Mesenchymal stem cell (in vitro differentiated cells and primary cell): ENCODE measurements at places on chromosomes 7 and 10.
A peak's percentile ranks its signal among the peaks of the same experiment; 100 is the strongest.

- peak within 1 kb of the TSS; percentile 95 for H3K27ac ChIP-seq
- peak; percentile 98 for DNase-seq
- H3K27me3 ChIP-seq = peaks cover 46% of the 10 kb centered on the region
- peaks cover 43% of the 10 kb centered on the region for H3K4me1 ChIP-seq
- H3K36me3 ChIP-seq = peaks cover 23% of the 10 kb centered on the region
These were observed at the start of gene ZNF503 for GRCh38 chr10:75401569-75402485. TSS of gene ZNF503 (minus strand) at chr10:75401764. CDS start at chr10:75401419, 345 bp downstream.

GRCh38 chr10:19817231-19817933, 1.1 kb downstream of the PLXDC2 start:
- peak; percentile 63 for DNase-seq
- no peaks in the 10 kb centered on the region for H3K36me3 ChIP-seq
- H3K4me1 ChIP-seq = peaks cover 8% of the 10 kb centered on the region
- peaks cover 29% of the 10 kb centered on the region for H3K27me3 ChIP-seq

GRCh38 chr7:119438315-119438714, 834.7 kb upstream of the KCND2 start:
- no peak overlapping the region for H3K4me3 ChIP-seq
- no peaks in the 10 kb centered on the region for H3K36me3 ChIP-seq
- no peaks in the 10 kb centered on the region for H3K27me3 ChIP-seq
- no peak overlapping the region for H3K27ac ChIP-seq

DNA sequence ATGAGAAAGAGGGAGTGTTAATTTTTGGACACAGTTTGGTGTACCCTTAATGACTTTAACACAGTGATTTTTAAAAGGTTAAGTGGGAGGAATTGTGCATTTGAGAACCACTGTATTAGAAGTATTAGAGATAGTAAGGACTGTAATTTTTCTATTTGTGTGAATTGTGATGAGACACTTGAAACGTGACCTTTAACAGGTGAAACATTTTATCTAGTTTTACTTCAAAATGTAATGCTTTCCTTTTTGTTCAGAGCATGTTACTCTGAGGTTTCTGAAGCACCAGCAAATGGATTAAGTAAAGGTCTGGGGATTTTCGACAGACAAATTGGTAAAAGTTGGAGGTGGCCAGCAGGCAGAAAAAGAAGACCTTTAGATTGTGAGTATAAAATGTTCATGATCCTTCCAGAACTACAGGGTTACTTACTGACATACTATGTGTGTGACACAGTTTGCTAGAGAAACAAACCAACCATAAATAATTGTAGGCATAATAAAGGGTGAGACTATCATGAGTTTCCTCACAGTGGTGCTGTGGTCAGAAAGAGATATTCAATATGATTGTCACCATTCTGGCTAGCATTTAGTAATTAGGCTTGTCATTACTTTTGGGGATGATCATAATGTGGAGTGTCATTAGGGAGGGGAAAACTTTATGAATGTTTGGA, 26.1 kb downstream of the LCOR start:
- peaks cover 2% of the 10 kb centered on the region for H3K4me1 ChIP-seq
- no peaks in the 10 kb centered on the region for H3K27me3 ChIP-seq
- no peak overlapping the region for H3K4me3 ChIP-seq
- peak; percentile 27 for DNase-seq

DNA sequence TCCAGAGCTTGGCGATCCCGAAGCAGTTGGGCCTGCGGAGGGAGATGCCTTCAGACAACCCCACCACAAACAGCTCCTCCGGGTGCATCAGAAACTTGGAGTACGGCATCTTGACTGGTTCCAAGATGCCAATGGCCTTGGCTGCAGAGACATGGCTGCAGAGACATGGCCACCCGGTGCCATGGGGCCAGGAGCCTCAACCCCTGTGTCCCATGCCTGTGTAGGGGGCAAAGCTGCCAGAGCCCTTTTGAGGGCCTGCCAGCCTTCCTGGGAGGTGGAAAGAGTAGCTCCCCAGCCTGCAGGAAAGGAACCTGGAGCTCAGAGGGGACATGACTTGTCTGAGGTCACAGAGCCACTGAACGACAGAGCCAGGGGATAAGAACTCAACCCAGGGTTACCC, 83.5 kb downstream of the RABGEF1 start:
- H3K4me3 ChIP-seq = no peak overlapping the region
- no peak for DNase-seq
- H3K36me3 ChIP-seq = no peaks in the 10 kb centered on the region
- H3K27me3 ChIP-seq = no peaks in the 10 kb centered on the region

GRCh38 chr10:122854648-122855047, 9.0 kb upstream of the CUZD1 start:
- peak; percentile 28 for DNase-seq
- H3K4me3 ChIP-seq = no peak overlapping the region
- H3K27ac ChIP-seq = no peak overlapping the region
- H3K36me3 ChIP-seq = no peaks in the 10 kb centered on the region
- H3K4me1 ChIP-seq = peaks cover 15% of the 10 kb centered on the region
- no peaks in the 10 kb centered on the region for H3K27me3 ChIP-seq

- H3K36me3 ChIP-seq = peaks cover under 1% of the 10 kb centered on the region
- peak; percentile 81 for DNase-seq
- no peak overlapping the region for H3K27ac ChIP-seq
- no peaks in the 10 kb centered on the region for H3K27me3 ChIP-seq
- no peak overlapping the region for H3K4me3 ChIP-seq
- H3K4me1 ChIP-seq = peaks cover 55% of the 10 kb centered on the region
These were observed 26.5 kb downstream of the DNAJB12 start for GRCh38 chr10:72328045-72328828.

GRCh38 chr7:129184981-129185670, 3.3 kb upstream of the SMO start:
- H3K4me1 ChIP-seq = peaks cover 5% of the 10 kb centered on the region
- DNase-seq = no peak
- no peaks in the 10 kb centered on the region for H3K27me3 ChIP-seq
- no peaks in the 10 kb centered on the region for H3K36me3 ChIP-seq
- H3K4me3 ChIP-seq = no peak overlapping the region

- H3K27me3 ChIP-seq = peaks cover 29% of the 10 kb centered on the region
- H3K36me3 ChIP-seq = no peaks in the 10 kb centered on the region
- no peak overlapping the region for H3K27ac ChIP-seq
These were observed 5.7 kb upstream of the RPP30 start for GRCh38 chr10:90866050-90866598.

DNA sequence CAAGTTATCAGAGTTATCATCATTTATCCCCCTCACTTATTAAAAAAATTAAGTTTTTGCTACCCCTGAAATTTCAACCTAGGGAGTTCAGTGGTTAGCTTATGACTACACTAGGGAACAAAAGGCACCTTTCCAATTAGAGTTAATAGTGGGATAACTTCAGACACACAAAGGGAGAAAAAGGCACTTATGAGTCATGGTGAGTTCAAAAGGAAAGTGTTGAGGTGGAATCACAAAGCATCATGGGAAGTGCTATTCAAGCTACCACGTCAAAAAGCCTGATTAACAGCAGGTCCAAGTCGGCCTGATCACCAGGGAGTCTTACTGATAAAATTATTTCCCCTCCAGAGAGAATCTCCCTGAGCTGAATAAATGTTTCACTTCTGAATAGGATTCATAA, 165.7 kb downstream of the C7orf25 start:
- H3K36me3 ChIP-seq = no peaks in the 10 kb centered on the region
- no peaks in the 10 kb centered on the region for H3K4me1 ChIP-seq
- H3K27ac ChIP-seq = no peak overlapping the region
- DNase-seq = no peak
- no peaks in the 10 kb centered on the region for H3K27me3 ChIP-seq

DNA sequence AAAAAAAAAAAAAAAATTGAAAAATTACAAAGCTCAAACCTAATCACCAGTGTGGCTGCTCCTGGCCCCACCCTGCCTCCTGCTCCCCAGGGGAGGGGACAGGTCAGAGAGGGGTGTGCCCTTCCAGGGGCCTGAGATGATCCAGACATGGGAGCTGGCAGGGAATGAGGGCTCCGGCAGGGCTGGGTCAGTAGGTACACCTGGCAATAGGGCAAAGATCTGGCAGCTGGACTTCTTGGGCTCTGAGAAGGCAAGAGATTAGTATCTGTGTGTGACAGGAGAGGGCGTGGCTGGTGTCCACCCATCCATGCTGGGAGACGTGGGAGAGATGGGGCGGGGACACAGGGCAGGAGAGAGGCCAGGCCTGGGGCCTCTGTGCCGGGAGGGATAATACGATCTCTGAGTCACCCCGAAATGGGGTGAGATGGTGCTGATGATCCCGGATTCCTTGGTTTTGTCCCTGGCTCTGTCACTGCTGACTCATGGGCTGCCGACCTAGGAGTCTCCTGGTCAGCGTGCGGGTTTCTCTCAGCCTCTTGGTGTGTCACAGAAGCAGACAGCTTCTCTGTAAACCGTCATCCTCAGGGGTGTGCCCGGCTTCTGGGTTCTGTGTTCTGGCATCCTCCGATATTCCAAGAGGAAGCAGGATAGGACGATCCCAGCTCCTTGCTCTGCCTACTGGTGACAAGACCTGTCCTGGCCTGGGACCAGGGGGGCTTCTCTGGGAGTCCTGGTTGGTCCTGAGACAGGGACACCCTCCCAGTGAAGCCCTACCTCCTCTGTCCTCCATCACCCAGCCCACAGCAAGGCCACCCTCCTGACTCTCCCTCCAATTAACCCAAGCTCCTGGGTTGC, 8.2 kb upstream of the CLDN4 start:
- H3K4me1 ChIP-seq = peaks cover 12% of the 10 kb centered on the region
- H3K36me3 ChIP-seq = no peaks in the 10 kb centered on the region
- DNase-seq = peak; percentile 98
- no peak overlapping the region for H3K4me3 ChIP-seq
- H3K27me3 ChIP-seq = no peaks in the 10 kb centered on the region

GRCh38 chr10:74165530-74165901, 14.5 kb downstream of the ADK start:
- DNase-seq = peak; percentile 76
- no peak overlapping the region for H3K27ac ChIP-seq
- no peak overlapping the region for H3K4me3 ChIP-seq
- no peaks in the 10 kb centered on the region for H3K36me3 ChIP-seq

DNA sequence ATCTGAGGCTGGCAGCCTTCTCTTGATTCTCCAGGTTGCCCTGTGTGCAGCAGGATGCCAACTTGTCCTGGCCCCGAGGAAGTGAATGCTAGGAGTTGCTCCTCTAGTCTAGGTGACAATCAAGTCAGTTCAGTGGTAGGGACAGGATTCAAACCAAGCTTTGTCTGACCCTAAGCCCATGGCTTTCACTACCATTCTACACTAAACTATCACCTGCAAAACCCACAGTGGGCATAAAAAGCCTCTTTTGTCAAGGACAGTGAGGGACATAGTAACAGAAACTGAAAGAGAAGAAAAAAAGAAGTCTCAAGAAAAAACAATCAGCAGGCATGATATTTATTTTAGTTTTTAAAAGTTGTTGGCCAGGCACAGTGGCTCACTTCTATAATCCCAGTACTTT, 33.5 kb downstream of the KCNMA1 start:
- H3K27ac ChIP-seq = no peak overlapping the region
- H3K27me3 ChIP-seq = no peaks in the 10 kb centered on the region
- DNase-seq = no peak
- H3K4me3 ChIP-seq = no peak overlapping the region
- no peaks in the 10 kb centered on the region for H3K36me3 ChIP-seq

DNA sequence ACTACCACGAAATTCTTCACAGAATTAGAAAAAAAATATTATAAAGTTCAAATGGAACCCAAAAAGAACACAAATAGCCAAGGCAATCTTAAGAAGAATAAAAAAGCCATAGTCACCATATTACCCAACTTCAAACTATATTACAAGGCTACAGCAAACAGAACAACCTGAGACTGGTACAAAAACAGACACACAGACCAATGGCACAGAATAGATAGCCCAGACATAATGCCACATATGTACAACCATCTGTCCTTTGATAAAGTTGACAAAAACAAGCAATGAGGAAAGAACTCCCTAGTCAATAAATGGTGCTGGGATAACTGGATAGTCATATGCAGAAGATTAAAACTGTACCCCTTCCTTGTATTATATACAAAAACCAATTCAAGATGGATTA, 808.5 kb upstream of the ZWINT start:
- no peak overlapping the region for H3K4me3 ChIP-seq
- no peaks in the 10 kb centered on the region for H3K27me3 ChIP-seq
- H3K36me3 ChIP-seq = no peaks in the 10 kb centered on the region
- H3K27ac ChIP-seq = no peak overlapping the region

DNA sequence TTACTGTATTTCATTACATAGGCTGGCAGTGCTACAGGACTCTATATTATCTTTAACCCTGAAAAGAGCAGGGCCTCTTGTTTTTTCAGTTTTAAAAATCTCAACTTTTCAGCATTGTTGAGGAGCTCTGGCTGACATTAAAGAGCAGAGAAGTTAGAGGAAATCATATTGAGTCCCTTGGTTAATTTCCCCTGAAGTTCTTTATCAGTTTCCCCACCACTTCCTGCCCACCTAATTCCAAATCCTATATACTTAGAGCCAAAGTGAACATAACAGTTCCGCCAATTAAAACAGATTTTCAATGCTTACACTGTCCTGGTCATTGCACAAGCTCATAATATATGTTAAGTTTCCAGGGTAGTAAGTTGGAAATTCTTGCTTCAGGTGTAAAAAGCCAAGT, 66.0 kb upstream of the MRLN start:
- DNase-seq = no peak
- no peaks in the 10 kb centered on the region for H3K27me3 ChIP-seq
- no peak overlapping the region for H3K4me3 ChIP-seq

DNA sequence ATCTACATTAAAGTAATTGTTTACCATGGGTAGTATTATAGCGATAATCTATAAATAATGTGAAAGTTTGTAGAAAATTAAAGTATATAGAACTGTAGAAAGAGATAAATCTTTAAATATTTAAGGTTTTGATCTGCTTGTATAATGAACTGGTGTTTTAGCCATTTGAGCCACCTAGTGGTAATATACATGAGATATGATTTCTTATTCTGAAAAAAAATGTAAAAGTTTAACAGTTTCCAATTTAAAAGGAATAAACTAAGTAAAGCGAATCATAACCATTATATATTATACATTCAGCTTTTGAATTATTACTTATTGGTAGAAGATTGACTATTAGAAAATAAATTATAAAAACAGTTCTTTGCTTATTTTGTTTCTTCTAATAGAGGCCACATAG, 91.2 kb downstream of the OTUD1 start:
- H3K4me3 ChIP-seq = no peak overlapping the region
- no peaks in the 10 kb centered on the region for H3K4me1 ChIP-seq
- DNase-seq = no peak
- no peaks in the 10 kb centered on the region for H3K27me3 ChIP-seq
- no peak overlapping the region for H3K27ac ChIP-seq

- no peak within 1 kb of the TSS for H3K27ac ChIP-seq
- H3K27me3 ChIP-seq = peaks cover 96% of the 10 kb centered on the region
These were observed at the start of gene NKX2-3 for GRCh38 chr10:99532687-99533495. TSS of gene NKX2-3 (plus strand) at chr10:99532942. CDS start at chr10:99533132, 190 bp downstream.
